ENCODE measurements at places on chromosomes 16 and 17. TPM values are rescaled to one million over a fixed set of nuclear protein-coding genes. Genes with fewer than 3 reads are reported as not detected.

The PYDC1 gene
- not detected for total RNA-seq

The TBC1D28 gene
- not detected for total RNA-seq

The KIFC3 gene
- 55.3 TPM for total RNA-seq

The FOXC2 gene
- total RNA-seq: 1.4 TPM

The CDH13 gene
- total RNA-seq: 173 TPM

The ABCC3 gene
- 0.68 TPM for total RNA-seq

The MAPT gene
- total RNA-seq: 39.3 TPM

The ADAM11 gene
- 20.0 TPM for total RNA-seq

The BCKDK gene
- total RNA-seq: 79.7 TPM

The HOXB6 gene
- total RNA-seq: 0.57 TPM

The PYY gene
- not detected for total RNA-seq

The WSB1 gene
- 48.7 TPM for total RNA-seq

The CCL23 gene
- total RNA-seq: not detected

The LGALS3BP gene
- total RNA-seq: 611 TPM

The CDC42EP4 gene
- total RNA-seq: 58.8 TPM

The CMC2 gene
- total RNA-seq: 130 TPM
